PC-9 (cell line): ENCODE measurements at places on chromosomes 1 and 21. TPM values are rescaled to one million over a fixed set of nuclear protein-coding genes. Genes with fewer than 3 reads are reported as not detected.

TFF3 gene
- not detected in 2 replicates for total RNA-seq

DNA sequence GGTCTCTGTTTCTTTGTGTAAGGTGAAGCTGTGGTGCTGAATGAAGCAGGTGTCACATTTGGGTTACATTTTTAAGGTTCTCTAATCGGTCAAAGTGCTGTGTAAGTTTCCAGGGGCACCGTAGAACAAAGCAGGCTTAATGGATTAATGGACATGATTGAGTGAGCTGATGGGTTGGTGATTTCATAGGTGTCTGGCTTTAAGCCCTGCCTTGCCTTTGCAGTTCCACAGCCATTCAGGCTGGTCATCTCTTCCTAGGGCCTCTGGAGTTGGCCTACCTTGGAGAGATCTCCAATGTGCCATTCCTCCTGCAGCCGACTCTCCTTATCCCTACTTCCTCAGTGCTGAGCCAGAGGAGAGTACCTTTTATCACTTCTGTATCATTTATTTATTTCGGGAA is 15.2 kb downstream of the GALNT2 start:
- no peak for DNase-seq

DNA sequence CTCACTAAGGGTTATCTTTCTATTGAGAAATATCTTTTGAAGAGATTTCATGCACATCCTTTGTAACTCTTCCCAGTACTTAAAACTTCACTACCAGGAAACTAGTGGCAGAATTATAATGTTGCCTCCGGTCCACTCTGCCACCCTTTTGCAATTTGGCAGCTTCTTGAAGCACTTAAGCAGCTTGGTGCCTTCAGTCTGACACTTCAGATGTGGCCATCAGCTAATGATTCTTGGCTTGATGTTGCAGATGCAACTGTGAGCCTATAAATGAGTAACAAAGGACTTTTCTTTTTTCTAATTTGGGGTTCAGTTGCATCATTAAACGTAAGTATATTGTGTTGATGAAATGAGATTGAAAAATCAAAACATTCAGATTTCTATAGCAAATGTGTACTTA is 187.5 kb upstream of the C21orf91 start:
- no peak for DNase-seq

HSD3B2 gene
- not detected in 2 replicates for total RNA-seq

GRCh38 chr1:12617901-12618660 is at the start of gene DHRS3:
TSS of gene DHRS3 (minus strand) at chr1:12618210. CDS start at chr1:12617348, 862 bp downstream.
- peak; percentile 65 for DNase-seq

PTGFR gene
- not detected in 2 replicates for total RNA-seq

FAM131C gene
- total RNA-seq: 7.4 and 12.3 TPM in 2 replicates

GRCh38 chr1:5980314-5981008 is 11.8 kb downstream of the NPHP4 start:
- no peak for DNase-seq

DNA sequence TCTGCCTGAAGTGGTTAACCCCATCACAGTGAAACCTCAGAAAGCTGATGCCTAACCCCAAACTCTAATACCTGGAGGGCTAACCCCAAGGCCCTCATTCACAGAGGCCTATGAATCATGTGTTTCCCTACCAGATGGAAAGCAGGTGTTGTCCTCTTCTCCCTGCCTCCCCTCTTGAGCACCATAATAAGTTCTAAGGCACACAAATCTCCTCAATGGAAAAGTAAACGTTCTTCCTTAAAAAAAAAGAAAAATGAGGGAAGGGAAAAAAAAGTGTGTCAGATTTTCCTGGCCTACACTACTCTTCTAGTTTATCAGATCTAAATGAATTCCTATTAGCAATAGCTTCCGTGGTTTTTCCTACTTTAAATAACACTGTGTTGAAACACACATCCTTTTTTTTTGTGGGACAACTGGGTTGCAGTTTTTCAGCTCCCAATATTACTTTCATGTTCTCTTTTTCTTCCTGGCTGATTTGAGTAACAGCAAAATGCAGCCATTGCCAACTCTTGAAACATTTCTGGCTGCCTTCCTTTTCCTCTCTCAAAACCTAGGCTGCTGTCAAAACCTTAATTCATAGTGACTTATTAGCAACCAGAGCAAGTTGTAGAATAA is 43.2 kb downstream of the SLC44A3 start:
- no peak for DNase-seq

DNA sequence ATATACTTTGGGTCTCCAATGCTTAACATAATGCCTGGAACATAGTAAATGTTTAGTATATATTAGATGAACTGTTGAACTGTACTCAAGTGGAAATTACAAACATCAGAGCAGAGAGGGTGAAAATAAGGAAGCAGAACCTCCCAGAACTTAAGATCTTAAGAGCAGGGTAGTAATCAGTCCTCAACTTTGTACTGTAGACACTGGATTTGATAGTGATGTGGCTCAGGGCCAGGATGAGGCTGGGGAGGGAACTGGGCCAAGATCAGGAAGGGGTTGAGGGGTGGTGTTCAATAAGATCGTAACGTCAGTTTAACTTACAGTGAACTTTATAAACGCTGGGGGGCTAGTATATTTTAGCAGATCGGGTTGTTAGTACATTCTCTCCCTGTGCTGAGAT is 15.4 kb downstream of the MPZL1 start:
- no peak for DNase-seq

GRCh38 chr1:164702664-164703063 is 143.7 kb downstream of the PBX1 start:
- DNase-seq: no peak

DNA sequence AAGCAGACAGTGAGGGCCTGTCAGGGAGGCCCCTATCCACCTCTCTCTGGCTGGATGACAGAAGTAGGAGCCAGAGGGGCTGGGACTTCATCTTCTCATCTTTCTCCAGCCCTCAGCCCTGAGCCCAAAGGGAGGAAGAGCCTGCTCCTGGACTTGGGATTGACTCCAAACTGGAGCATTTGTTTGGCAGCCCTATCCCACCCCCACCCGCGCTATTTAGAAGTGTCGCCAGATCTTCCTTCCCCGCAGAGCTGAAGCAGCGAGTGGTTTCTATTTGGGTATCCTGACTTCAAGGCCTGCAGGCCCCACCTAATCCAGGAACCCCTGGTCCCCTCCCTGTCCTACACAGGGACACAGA is 9.6 kb downstream of the NES start:
- no peak for DNase-seq

- DNase-seq: no peak
These were observed 42.9 kb upstream of the TDRD10 start for GRCh38 chr1:154459080-154459479.

DNA sequence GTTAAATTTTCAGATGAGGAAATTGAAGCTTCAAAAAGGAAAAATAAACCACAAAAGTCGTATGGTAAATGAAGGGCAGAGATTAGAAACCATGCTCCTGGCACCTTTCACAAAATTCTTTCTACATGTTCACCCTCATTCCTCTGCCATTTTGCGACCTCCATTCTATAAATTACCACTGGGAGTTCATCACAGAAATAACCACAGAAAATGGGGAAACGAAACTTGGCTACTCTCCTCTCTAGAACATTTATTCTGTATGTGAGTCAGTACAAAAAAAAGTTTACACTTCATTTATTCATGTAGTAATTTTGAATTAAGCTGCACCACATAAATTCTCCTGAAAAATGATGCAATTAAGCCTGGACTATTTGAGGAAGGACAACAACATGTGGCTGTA is 320.9 kb upstream of the C1orf87 start:
- no peak for DNase-seq

DNA sequence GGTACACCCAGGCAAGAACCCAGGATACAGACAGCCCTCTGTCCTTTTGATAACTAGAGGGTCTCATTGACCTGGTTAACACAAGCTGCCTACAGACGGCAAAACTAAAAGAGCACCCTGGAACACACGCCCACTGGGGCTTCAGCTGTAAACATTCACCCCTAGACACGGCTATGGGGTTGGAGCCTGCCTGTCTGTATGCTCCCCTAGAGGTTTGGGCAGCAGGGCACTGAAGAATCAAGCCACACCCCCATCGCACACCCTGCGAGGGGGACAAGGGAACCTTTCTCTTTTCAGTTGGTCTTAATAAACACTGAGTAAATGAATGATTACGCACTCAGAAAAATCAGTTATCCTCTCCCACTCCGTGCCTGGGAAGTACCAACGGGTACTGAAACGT is 35.5 kb downstream of the LRRC3 start:
- DNase-seq: no peak

GRCh38 chr1:58966917-58967740 is 183.3 kb upstream of the JUN start:
- no peak for DNase-seq

TSPAN1 gene
- 134 and 139 TPM in 2 replicates for total RNA-seq

DNA sequence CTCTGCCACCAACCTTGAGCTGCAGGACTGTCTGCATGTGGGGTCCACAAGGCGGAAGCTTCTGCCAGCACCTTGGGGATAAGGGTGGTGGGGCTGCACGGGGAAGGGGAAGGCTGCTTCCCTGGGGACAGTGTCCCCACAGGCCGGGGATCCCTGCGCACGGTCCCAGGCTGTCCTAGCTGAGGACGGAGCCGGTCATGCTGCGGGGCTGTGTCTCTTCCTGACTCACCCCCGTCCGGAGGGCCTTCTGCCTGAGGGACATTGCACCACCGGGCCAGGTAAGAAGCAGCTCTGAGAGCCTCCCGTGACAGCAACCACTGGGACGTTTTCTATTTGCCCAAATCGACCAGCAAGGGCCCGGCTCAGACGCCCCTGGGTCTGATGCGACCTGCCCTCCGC is 29.9 kb downstream of the KRTAP10-1 start:
- DNase-seq: no peak

PGLYRP3 gene
- not detected in 2 replicates for total RNA-seq

DNA sequence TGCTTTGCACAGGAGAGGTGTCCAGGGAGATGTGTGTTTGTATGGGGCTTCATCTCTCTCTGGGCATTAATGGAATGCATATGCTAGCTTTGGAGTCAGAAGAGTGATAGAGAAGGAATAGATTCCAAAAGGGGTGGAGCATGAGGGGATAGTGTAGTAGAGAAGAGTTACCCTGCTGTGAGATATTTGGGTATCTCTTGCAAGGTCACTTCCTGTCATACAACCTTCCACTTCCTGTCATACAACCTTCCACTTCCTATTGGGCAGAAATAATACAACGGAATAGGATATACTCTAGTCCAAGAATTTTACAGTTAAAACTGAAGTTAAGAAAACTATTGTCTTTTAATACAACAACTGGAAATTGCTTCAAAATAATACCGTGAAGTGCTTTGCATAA is 351.8 kb upstream of the FMN2 start:
- no peak for DNase-seq

DMRTA2 gene
- not detected in 2 replicates for total RNA-seq

DNA sequence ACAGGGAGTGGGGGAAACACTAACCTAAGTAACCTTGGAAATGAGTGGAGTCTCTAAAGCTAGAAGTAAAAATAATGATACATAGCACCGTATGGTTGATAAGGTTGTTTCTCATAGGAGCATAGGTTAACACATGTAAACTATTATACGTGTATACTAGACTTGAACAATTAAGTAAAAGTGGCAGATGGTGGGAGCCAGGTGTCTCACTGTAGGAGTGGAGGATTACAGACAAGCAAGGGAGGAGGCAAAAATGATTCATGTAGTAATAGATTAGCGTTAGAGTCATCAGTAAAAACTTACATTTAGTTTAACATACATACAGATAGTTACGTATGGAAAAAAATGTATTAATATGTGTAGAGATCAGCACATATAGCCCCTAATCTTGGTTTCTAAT is 138.4 kb upstream of the DSCAM start:
- DNase-seq: no peak

- no peak for DNase-seq
These were observed 208 bp upstream of the BARHL2 start for GRCh38 chr1:90717356-90717664.

- DNase-seq: no peak
These were observed 1524.4 kb upstream of the TPTE start for GRCh38 chr21:8997011-8997440.

DNA sequence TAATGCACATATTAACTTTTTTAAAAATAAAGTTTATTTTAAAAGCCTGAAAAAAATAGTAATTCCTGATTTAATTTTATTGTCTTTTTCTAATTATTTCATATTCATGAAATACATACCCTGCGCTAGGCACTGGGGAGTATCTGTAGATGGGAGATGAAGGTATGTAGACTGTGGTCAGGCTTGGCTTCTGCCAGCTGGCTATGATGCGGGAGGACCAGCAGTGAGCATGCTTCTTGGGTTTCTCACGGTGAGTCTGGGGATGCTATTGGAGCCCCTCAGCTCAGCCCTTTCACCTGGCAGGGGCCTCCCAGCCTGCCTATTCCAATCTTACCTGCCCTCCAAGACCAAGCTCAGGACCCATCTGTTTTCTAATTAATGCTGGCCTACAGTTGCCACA is 138.4 kb downstream of the NOS1AP start:
- DNase-seq: no peak

PODN gene
- not detected in 2 replicates for total RNA-seq

DMBX1 gene
- 0.79 and 1.0 TPM in 2 replicates for total RNA-seq

DNA sequence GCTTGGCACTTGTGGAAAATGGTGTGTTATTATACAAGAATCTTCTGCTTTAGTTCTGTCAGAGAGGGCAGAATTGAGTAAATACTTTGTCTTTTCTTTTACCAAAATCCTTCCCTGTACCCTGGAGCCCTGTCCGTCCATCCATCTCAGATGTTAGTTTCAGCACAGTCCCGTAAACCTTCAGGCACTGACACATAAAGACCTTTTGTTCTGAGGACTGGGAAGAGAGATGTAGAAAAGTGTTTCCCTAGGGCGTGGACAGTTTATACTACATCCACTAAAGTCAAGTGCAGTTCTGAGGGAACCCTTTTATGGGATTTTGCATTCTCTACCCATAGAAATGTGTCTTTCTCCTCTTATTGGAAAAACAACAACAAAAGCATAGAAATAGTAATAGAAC is 162.4 kb downstream of the PDE4B start:
- DNase-seq: no peak
